ENCODE measurements at places on chromosomes 11 and 22.

GRCh38 chr11:125192717-125193415 is 28.3 kb downstream of the PKNOX2 start:
- DNase-seq, result no peak

GRCh38 chr22:32985899-32986765 is 72.0 kb downstream of the SYN3 start:
- no peak for DNase-seq

DNA sequence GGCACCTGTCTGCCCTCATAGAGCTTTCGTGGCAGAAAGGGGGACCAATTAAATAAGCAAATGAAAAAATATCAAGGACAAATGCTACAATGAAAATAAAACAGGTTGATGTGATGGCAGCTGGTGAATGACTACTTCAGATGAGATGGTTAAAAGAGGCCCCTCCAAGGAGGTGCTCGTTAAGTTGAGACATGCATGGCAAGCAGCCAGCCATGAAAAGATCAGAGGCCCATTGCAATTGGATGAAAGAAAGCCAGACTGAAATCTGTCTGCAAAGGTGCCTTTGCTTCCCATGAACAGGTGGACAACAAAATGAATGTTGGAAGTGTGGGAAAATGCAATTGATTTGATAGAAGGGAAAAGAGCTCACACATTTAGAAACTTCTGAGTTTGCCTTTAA is 848 bp upstream of the TRPC6 start:
- no peak for DNase-seq

- DNase-seq, result peak; percentile 78
Observed at GRCh38 chr22:46150034-46150654, at the start of gene PPARA. Gene PPARA (plus strand): TSS chr22:46150526. CDS start chr22:46198384, 47,858 bp downstream.

DNA sequence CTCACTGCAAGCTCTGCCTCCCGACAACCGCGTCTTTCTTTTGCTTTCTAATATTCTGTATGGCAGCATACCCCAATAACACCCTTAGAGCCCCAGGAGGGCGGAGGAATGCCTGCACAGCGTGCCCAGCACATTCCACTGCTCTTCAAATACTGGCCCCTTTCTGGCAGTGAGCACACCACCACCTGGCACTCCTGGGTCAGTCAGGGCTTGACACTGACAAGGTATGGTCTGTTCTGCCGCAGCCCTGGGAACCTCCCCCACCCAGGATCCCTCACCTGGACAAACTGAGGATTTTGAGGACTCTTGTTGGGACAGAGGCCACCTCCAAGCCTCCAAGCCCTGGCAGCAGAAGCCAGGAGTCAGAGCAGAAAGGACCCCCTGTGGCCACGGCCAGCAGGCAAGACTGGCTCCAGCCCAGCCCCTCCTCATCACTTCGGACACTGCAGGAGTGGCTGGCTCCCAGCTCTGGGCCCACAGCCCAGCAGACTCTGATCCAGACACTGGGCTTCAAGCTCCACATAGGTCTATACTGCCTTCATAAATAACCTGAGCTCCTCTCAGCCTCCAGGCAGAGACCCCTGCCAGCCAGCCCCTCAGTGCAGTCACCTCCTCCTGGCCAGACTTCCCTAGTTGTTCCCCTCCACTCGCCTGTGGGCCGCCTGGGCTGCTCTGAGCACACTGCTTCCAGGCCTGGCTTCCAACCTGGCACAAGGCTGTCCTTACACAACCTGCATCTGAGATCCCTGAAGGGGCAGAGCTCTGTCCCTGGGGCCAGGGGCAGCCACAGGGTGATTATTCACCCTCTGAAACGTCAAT is 14.5 kb downstream of the CARS1 start:
- no peak for DNase-seq

- no peak for DNase-seq
Observed at GRCh38 chr11:16792426-16792825, 54.0 kb downstream of the C11orf58 start.

DNA sequence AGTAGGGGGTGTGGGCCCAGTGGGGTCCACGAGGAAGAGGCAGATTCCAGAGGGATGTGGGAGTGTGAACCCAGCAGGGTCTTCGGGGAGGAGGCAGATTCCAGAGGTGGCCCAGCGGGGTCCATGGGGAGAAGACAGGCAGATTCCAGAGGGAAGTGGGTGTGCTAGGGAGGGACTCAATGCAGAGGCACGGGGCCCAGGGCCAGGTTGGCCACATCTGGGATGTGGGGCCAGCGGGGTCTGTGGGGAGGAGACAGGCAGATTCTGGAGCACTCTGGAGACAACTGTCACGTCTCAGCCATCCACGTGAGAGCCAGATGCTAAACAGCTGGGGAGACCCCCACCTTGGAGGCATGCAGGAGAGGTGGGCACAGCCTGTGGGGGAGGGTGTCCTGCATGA is 582.6 kb downstream of the TBC1D22A start:
- DNase-seq, result no peak

DNA sequence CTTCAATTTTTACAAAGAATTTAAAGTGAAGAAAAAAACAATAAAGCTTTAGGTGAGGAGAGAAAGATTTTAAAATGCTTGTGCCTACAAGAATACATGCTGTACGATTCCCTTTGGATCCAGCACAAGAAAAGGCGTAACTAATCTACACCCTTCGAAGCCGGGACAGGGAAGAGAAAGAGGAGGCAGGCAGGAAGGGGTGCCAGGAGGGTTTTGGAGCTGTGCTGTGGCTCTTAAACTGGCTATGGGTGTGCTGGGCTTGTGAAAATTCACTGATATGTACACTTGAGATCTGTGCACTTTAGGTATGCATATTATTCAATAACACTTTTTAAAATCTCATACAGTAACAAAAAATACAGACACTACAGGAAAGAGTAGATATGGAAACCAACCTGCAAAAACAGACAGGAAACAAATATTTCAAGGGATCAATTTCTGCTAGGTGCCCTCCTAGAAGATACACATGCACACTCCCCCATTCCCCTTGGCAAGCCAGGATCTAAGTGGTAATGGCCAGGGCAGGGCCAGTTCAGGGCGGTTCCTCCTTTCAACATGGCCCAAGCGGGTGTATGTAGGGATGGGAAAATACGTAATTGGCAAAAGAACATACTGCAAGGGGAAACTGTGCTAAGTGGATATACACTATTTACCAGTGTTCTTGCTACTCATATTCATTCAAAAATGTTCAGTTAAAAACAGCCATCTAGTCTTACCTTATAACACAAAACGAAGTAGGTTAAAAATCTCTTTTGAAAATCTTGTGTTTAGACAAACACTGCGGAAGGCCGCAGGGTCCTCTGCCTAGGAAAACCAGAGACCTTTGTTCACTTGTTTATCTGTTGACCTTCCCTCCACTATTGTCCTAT is 54.2 kb downstream of the PACSIN2 start:
- DNase-seq, result no peak

DNA sequence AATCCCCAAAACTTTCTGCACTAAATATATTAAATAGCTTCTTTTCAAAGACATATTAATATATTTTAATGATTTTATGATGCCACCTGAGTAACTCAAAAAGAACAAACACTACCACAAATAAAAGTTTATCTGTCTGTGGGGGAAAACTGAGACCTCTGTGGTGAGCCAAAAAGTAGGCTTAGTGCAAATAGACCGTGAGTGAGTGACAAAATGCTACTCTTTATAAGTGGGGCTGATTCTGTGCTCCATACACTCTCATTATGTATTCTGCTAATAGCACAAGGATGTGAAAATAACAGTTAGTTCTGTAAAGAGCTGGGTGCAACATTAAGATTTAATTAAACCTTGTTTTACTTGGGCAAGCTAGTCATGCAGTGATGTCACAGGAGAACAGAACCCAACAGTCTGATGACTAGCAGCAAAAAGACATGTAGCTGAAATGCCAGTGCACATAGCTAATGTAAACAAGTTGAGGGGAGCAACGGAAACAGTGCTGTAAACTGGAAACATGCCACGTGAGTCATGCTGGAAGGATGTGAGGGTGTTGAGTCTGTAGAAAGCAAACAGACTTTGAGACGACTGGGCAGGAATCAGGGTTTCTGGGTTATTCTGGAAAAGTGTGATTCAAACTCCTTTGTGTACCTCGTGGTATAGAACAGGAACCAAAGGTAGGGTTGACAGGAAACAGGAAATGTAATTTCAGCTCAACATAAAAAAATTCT is 1130.4 kb downstream of the LRRC4C start:
- DNase-seq, result no peak

GRCh38 chr11:66082946-66083698 is 13.1 kb downstream of the PACS1 start:
- DNase-seq, result no peak

- no peak for DNase-seq
Observed at GRCh38 chr11:123107945-123108495, 46.1 kb upstream of the HSPA8 start.

GRCh38 chr11:9231848-9232177 is 33.3 kb downstream of the DENND5A start:
- no peak for DNase-seq

DNA sequence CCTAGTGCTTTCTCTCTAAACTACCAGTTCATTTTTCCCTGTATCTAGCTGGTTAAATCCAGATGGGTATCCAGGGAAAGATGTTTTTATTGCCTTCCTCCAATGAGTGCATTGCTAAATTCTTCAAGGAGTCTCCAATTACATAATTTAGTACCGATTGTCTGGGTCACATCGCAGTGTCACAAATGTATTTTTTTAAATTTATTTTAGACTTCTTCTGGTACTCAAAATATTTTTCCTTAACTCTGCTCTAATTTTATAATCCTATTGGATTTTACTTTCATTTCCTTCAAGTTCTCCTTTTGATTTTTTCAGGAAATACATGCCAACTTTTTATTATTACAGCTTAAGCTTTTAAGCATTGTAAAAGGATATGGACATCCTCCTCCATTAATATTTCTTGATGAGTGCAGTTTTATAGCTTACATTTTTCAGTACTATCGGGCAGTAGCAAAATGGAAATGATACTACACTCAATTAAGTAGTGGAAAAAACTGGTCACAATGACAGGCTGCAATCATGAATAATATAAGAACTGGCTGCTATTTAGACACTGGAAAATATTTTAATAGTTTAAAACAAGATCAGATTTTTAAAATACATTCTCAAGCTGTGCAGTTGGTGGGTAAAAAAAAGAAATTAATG is 20.3 kb downstream of the BBOX1 start:
- DNase-seq, result no peak

DNA sequence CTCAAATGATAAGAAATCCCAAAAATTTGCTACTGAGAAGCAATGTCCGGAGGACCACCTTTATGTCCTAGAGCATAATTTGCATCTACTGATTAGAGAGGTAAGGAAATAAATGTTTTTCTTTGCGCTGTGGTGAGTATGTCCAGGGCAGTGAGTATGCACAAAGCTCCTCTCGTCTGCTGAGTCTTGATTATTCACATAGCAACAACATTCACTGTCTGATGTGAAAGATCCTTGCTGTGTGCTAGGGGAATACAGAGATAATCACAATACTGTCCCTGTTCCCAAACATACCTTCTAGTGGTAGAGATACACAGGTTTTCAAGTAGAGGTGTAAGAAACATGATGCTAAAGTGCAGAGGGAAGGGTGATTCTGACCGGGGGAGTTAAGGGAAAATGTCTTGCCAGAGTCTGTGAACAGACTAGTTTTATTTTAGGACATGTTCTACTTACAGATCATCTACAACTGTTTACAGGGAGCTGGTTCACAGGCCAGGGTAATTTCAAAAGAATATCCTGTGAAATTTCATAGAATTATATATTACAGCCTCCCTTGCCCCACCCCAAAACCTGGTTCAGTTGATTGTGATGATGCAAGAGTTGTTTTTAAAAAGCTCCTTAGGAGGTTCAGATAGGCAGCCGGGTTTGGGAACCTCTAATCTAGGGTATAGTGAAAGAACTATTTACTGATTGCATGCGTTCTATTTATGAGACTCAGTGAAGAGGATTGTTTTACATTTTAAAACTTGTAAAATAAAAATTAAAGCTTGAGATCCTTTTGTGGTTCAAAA is 12.6 kb downstream of the MED17 start:
- DNase-seq, result no peak

DNA sequence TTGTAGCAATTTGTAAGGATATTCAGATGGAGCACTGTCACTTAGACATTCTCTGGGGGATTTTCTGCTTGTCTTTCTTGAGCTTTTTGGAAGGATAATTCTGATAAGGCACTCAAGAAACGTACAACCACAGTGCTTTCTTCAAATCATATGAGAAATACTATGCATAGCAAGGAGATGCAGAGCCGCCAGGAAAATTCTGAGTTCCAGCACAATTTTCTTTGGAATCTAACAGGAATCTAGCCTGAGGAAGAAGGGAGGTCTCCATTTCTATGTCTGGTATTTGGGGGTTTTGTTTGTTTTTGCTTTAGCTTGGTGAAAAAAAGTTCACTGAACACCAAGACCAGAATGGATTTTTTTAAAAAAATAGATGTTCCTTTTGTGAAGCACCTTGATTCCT is 9.9 kb downstream of the PRSS23 start:
- no peak for DNase-seq

- DNase-seq, result no peak
Observed at GRCh38 chr11:4066910-4067309, 27.7 kb upstream of the RRM1 start.

DNA sequence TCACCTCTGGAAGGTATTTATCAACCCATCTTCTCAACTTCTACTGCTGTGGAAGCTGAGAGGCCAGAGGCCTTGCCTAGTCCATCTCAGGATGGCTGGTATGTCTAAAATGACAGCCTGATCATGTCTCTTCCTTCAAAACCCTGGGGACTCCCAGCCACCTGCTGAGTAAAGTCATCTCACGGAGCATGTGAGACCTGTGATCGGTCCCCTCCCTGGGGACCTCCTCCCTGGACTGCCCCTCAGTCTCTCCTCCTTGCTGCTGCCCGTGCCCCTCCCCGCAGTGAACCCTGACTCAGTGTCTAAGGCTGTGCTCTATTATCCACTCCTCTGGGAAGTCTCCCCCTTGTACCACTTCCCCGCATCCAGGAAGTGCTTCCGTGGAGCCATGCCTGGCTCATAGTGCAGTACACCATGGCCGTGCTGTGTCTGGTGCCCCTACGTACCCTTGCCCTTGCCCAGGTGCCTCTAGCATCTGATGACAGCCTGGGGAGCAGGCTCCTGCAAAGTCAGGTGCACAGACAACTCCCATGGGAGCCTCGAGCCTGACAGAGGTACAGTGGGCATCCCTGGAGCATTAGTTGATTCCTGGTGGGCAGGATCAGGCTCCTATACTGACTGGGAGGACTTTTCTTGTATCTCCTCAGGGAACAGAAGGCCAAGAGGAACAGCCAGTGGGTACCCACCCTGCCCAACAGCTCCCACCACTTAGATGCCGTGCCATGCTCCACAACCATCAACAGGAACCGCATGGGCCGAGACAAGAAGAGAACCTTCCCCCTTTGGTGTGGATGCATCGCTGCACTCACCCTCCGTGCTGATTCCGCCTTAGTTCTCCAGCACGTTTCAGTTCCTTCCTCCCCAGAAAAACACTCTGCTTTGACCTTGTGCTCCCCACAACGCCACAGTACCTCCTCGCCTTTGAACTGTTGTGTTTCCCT is 13.8 kb downstream of the SMARCB1 start:
- DNase-seq, result no peak

- no peak for DNase-seq
Observed at GRCh38 chr22:48882636-48883200, 945.0 kb downstream of the BRD1 start.

Measured in stimulated activated CD8-positive, alpha-beta memory T cell treated with anti-CD3 and anti-CD28 coated beads, Interleukin-7, amount 100 ng/mL, for 1 hour (primary cell).